ENCODE measurements at places on chromosomes 4 and X.

- no peak for DNase-seq
These were observed 23.4 kb downstream of the SMS start for GRCh38 chrX:21963731-21964405.

DNA sequence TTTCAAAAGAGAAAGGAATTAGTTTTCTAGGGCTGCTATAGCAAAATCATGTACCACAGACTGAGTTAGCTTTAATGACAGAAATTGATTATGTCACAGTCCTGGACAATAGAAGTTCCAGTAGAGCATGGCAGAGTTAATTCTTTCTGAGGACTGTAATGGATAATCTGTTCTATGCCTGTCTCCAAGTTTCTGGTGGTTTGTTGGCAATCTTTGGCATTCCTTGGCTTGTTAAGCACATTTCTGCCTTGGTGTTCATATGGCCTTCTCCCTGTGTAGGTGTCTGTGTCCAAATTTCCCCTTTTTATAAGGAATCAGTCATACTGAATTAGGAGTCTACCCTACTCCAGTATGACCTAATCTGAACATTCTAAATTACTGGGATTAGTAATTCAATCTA, 336.1 kb upstream of the PABPC4L start:
- DNase-seq = no peak

DNA sequence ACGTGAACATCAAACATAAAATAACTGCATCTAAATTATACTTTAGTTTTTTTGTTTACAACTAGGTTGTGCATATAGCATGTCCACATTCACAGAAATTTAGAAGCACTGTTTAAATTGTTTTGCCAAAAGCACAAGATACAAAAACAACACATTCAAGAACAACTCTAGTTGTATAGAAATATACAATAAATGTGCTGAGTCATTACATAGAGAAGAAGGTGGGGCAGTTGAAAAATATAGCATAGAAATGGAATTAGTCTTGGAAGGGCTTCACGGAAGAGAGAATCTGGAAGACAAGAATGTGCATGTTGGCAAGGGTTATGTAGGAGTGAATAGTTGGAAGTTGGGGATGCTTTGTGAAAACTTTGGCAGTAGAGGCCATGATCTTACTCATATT, 239.0 kb upstream of the GLRA2 start:
- DNase-seq = no peak

GRCh38 chrX:40245488-40246071, 147.8 kb upstream of the BCOR start:
- no peak for DNase-seq

GRCh38 chr4:124943938-124944337, 231.4 kb upstream of the ANKRD50 start:
- DNase-seq = no peak

GRCh38 chr4:174578366-174578765, 56.1 kb upstream of the HPGD start:
- DNase-seq = no peak

DNA sequence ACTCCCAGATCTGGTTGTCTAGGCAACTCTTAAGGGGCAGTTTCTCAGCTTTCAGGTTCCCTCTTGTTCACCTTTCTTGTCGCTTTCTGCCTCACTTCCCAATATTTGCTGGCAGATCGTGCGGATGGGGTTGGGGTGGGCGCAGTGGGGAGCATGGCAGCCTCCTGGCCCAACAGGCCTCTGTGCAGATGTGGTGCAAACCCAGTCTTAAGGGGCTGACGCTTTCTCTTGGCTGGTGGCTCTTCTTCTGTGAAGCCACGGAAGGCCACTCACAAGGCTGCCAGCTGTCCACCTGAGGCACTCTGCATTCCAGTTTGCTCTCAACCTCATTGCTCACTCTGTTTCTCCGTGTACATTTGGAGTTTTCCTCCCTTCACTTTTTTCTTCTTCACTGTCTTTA, 61.7 kb downstream of the NBDY start:
- no peak for DNase-seq

DNA sequence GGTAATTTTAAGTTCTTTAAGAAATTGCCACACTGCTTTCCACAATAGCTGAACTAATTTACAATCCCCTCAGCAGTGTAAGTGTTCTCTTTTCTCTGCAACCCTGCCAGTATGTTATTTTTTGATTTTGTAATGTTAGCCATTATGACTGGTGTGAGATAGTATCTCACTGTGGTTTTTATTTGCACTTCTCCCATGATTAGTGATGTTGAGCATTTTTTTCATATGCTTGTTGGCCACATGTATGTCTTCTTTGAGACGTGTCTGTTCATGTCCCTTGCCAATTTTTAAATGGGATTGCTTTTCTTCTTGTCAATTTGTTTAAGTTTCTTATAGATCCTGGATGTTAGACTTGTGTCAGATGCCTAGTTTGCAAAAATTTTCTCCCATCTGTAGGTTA, 86.1 kb downstream of the BMP3 start:
- no peak for DNase-seq

- DNase-seq = no peak
These were observed 380.5 kb downstream of the SH2D1A start for GRCh38 chrX:124726881-124727280.

DNA sequence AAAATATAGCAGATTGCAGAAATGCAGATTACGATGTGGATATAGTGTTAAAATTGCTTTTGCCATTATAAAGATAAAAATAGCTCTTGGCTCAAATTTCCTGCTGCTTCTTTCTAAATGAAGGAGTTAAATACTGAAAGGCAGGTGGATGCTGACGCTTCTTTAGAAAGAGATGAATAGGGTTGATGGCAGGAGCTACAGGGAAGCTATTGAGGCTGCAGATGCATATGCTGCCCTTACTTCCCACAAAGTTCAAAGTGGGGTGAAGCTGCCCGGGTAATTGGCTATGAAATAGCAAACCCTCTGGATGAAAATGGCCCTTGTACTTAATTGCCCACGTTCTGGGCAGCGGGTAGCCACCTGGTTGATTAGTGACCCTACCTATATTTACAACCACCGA, 379.5 kb downstream of the ZIC3 start:
- DNase-seq = no peak

DNA sequence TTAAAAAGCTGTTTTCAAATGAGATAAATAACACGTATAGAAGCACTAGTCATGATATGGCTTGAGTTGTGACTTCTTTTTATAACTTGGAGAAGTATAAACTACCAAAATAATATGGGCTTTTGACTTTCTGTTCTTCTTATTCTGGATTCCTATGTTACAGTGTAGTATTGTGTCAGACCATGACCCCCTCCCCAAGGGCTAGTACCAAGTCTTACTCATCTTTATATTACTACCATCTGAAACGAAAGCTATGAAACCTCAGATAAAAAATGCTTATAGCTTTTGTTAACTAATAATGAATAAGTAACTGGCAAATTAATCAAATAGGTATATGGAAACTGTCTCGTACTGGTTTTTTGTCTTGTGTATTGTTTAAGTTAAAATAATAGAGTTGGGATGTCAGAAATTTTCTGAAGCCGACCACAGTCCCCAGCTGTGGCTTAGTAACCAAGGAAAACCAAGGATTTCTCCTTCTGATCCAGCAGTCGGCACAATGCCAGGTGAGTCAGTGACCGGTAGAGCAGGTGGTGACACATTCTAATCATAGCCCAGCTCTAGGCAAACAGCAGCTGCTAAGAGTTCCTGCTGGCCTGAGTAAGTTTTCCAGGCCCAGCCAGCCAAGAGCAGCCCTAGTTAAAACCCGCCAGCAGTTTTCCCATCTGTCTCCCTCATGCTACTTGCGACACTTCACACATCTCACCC, 163.3 kb upstream of the PRDX4 start:
- DNase-seq = peak; percentile 64

DNA sequence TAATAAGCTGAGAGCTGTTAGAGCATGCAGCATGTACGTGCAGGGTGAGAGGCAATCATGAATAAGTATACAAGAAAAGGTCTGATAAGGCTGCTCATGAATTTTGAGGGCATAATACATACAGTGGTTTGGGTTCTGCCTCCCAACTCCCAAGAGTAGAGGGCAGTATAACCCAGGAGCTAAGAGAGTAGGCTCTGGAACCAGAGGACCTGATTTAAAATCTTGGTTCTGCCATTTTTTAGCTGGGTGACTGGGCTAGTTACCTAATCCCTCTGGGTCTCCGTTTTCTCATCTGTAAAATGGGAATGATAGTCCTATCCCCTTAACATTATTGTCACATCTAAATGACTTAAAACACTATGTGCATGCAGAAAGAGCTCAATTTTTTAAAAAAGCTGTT, 85.3 kb downstream of the LNX1 start:
- no peak for DNase-seq

DNA sequence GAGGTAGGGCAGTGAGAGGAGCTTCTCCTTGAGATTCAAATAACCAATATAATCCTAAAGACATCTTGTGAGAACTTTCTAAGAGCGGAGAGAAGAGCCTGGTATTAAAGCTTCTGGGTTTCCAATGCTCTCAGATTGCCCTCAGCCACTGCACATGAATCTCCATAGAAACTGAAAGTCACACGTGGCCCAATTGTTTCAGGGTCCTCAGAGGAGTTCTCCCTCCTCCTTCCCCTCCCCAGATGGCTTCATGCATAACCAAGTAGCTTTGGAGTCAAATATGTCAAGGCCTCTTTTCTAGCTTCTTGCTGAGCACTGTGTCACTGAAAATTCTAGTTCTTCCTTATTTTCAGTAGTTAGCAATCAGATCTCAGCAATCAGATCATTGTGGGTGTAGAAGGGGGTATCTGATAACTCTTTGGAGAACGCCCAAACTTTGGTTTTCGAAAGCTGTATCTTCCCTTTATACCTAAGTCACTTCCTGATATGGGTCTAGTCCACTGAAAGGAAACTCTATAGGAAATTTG, 2.2 kb downstream of the BTK start:
- DNase-seq = no peak

DNA sequence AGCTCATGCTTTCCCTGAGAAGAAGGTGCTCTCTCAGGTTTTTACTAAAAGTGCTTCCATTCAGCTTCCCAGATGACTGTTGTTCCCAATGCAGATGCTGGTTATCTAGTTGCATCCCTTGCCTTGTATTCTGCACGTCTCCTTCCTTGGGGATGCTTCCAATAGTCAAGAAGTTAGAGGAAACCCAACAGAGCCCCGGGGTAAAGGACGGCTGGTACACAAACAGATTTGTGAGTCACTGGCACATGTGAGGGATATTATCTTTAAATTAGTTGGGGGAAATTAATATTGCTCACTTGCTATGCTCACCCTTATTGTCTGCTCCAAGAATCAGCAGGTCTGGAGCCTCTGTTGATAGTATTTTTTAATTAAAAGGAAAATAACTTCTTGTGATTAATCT, 465.2 kb upstream of the BOD1L1 start:
- DNase-seq = no peak

GRCh38 chrX:22585831-22586230, 313.1 kb downstream of the CBLL2 start:
- no peak for DNase-seq

DNA sequence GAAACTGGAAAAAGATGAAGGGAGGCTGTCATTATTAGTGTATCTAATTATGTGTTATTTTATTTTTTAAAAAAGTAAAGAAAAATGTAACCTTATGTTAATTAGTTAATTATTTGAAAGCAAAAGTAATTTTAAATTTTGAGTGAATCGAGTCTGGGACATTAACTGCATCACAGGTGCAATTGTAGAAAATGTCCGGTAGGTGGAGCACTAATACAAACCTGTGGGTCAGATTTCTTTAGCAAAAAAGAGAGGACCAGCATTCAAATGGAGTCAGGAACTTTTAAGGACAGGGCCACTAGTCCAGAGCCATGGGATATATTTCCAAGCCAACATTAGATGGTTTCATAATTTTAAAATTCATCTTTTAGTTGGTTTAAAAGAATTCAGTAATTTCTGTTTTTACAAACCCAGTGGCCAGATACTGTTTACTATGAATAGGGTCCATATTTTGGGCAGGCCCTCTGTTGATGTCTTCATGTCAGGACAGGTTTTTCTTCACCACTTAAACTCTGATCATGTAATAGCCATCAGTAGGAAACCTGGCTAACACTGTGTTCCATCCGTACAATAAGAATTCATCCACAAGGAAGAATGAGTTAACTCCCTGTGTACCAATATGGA, 27.2 kb downstream of the BST1 start:
- peak; percentile 33 for DNase-seq

DNA sequence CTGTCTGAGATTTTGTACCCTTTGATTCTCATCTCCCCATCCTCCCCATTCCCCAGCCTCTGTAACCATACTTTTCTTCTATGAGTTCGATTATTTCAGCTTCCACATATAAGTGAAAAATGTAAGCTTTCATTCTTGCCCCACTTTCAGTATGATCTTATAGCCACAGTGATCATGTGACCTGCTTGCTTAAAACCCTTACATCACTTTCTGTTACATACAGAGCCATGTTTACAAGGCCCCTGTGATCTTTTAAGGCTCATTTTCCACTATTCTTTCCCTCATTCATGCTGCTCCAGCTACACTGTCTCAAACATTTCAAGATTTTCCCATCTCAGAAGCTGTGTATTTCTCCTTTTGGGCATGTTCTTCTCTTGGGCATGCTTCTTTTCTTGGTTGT, 147.7 kb downstream of the DCK start:
- DNase-seq = no peak

GRCh38 chr4:153488006-153488891, 22.1 kb downstream of the TMEM131L start:
- DNase-seq = no peak

DNA sequence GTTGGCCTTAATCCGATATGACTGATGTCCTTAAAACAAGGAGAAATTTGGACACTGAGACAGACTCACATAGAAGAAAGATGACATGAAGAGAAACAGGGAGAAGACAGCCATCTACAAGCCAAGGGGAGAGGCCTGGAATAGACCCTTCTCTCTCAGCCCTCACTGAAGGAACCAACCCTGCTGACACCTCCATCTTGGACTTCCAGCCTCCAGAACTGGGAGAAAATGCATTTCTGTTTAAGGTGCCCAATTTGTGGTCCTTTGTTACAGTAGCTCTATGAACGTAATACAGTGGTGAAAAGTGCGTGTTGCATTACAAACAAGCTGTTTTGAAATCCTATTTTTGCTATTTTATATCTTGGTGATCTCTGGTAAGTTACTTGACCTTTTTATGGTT, 343.6 kb downstream of the ARHGAP10 start:
- no peak for DNase-seq

DNA sequence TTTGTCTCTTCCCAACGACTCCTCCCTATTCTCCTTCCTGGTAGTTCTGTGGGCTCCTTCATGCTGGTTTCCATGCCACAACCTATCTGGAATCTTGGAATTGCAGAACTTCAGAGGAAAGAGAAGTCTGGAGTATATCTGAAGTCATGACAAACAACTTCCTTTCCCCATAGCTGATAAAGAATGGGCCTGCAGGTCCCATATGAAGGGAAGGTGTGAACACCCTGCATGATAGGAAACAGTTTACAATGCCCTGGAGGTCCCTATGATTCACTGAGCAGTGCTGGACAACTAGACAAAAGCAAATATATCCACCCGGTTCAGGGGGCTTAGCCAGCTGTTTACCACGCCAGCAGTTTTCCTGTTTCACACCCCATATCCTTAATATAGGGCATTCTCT, 19.4 kb downstream of the FAM9C start:
- DNase-seq = no peak

GRCh38 chrX:24153796-24154189, 4.3 kb downstream of the ZFX start:
- DNase-seq = no peak

- no peak for DNase-seq
These were observed 17.7 kb downstream of the OTUD5 start for GRCh38 chrX:48939524-48940228.

All from HFF-Myc (cell line).